ENCODE measurements at places on chromosomes 6 and 20. TPM values are rescaled to one million over a fixed set of nuclear protein-coding genes. Genes with fewer than 3 reads are reported as not detected.
A peak's percentile ranks its signal among the peaks of the same experiment; 100 is the strongest.

The PRSS35 gene
- total RNA-seq = 3.1 TPM

DNA sequence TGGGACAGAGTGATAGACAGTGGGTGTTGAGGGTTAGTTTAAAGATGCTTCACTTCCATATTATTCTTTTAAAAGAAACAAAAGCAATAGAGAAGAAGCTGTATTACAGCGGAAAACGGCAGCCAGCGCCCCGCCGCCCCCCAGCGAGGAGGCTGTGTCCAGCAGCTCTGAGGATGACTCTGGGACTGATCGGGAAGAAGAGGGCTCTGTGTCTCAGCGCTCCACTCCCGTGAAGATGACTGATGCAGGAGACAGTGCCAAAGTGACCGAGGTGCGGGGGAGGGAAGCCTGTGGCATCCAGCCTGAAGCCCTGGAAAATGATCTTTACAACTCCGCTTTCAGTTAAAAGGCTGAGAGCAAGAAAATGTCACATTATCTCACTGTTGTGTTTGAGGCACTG, 100.2 kb downstream of the FIG4 start:
- H3K27ac ChIP-seq = no peak overlapping the region
- no peak overlapping the region for H3K4me3 ChIP-seq
- DNase-seq = no peak
- H3K4me1 ChIP-seq = peaks cover 24% of the 10 kb centered on the region
- peaks cover 5% of the 10 kb centered on the region for H3K36me3 ChIP-seq

GRCh38 chr20:44835116-44835515, 24.8 kb upstream of the RIMS4 start:
- H3K27ac ChIP-seq = no peak overlapping the region
- H3K36me3 ChIP-seq = no peaks in the 10 kb centered on the region
- no peak for DNase-seq
- no peaks in the 10 kb centered on the region for H3K4me1 ChIP-seq
- no peak overlapping the region for H3K4me3 ChIP-seq

GRCh38 chr6:48150701-48151100, 39.7 kb upstream of the PTCHD4 start:
- H3K4me1 ChIP-seq = no peaks in the 10 kb centered on the region
- no peak overlapping the region for H3K4me3 ChIP-seq
- no peak overlapping the region for H3K27ac ChIP-seq

GRCh38 chr6:81696524-81696923, 56.0 kb downstream of the TENT5A start:
- H3K27ac ChIP-seq = no peak overlapping the region
- no peak overlapping the region for H3K4me3 ChIP-seq
- no peak for DNase-seq

The CCN6 gene
- not detected for total RNA-seq

The NKX2-4 gene
- total RNA-seq = not detected

GRCh38 chr6:158073776-158074175, 92.1 kb downstream of the SYNJ2 start:
- H3K27ac ChIP-seq = no peak overlapping the region
- peaks cover 28% of the 10 kb centered on the region for H3K36me3 ChIP-seq
- H3K27me3 ChIP-seq = no peaks in the 10 kb centered on the region
- H3K4me3 ChIP-seq = no peak overlapping the region
- no peak for DNase-seq

The TREM2 gene
- total RNA-seq = 16.5 TPM

- no peaks in the 10 kb centered on the region for H3K4me1 ChIP-seq
- no peak overlapping the region for H3K27ac ChIP-seq
- H3K36me3 ChIP-seq = no peaks in the 10 kb centered on the region
- H3K4me3 ChIP-seq = no peak overlapping the region
- H3K27me3 ChIP-seq = no peaks in the 10 kb centered on the region
- DNase-seq = no peak
These were observed 29.0 kb downstream of the COL19A1 start for GRCh38 chr6:69895396-69895795.

The HEY2 gene
- 40.9 TPM for total RNA-seq

DNA sequence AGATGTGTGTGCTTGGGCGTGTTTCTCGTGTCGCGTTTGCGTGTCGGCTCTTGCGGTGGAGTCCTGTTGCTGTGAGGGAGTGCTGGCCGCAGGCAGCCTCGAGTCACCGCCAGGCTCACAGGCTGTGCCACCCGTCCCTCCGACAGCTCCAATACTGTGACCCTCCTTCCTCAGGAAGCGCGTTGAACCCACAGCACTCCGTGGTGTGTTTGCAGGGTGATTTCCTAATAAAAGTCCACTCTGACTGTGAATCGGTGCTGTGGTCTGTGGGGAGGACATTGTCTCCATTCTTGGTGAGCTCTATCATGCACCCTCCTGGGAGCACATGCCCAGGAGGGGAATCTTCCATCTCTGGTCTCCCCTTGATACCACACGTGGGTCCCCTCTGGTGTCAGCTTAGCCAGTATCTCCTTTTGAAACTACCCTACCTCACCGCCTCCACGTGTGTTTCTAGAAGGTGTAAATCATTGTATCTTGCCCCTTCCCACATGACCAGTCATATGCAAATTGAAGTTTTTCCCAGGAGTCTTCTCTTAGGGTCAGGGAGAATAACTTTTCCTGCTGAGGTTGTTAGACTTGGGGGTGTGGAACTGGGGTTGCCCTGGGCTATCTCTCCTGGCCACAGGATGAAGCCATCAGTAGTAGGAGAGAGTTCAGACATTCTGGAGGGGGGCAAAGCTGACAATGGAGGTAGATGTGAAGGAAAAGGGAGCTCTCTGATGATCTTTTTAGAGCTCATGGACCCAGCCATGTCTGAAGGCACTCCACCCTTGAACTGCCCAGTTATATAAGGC, 13.3 kb upstream of the PCMTD2 start:
- no peak overlapping the region for H3K4me3 ChIP-seq
- no peak for DNase-seq
- H3K4me1 ChIP-seq = no peaks in the 10 kb centered on the region
- no peaks in the 10 kb centered on the region for H3K36me3 ChIP-seq

DNA sequence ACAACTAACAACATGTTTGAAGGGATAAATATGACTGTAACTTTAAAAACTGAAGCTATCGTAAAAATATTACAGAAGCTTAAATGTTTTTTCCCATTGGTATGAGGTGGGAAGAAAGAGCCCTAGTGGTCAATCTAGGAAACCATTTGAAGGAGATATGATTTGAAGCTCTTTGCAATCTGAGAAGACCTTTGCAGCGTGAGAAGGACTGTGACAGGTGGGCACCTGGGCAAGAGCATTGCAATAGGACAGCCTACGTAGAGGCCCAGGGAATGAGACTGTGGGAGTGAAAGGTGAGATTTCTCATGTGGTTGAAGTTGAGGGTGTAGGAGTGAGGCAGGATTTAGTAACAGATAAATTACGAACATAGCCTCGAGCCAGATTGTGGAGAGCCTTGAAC, 108.0 kb upstream of the PDE7B start:
- no peak overlapping the region for H3K4me3 ChIP-seq
- no peak overlapping the region for H3K27ac ChIP-seq
- DNase-seq = no peak
- no peaks in the 10 kb centered on the region for H3K36me3 ChIP-seq
- H3K4me1 ChIP-seq = no peaks in the 10 kb centered on the region

GRCh38 chr6:158645064-158646022, 800 bp upstream of the DYNLT1 start:
- H3K4me3 ChIP-seq = peak overlapping the region; percentile 98
- H3K4me1 ChIP-seq = peaks cover 48% of the 10 kb centered on the region
- no peaks in the 10 kb centered on the region for H3K36me3 ChIP-seq
- no peak for DNase-seq
- H3K27me3 ChIP-seq = no peaks in the 10 kb centered on the region
- peak overlapping the region; percentile 96 for H3K27ac ChIP-seq

- H3K4me1 ChIP-seq = no peaks in the 10 kb centered on the region
- no peaks in the 10 kb centered on the region for H3K27me3 ChIP-seq
- H3K4me3 ChIP-seq = no peak overlapping the region
- no peaks in the 10 kb centered on the region for H3K36me3 ChIP-seq
- H3K27ac ChIP-seq = no peak overlapping the region
These were observed 187.2 kb upstream of the SOX4 start for GRCh38 chr6:21406316-21406715.

The JPH2 gene
- total RNA-seq = 169 TPM

The MYT1 gene
- not detected for total RNA-seq

- H3K27ac ChIP-seq = no peak overlapping the region
- no peaks in the 10 kb centered on the region for H3K4me1 ChIP-seq
- DNase-seq = no peak
- no peak overlapping the region for H3K4me3 ChIP-seq
- H3K27me3 ChIP-seq = no peaks in the 10 kb centered on the region
- H3K36me3 ChIP-seq = no peaks in the 10 kb centered on the region
These were observed 44.6 kb downstream of the TULP4 start for GRCh38 chr6:158356586-158357546.

DNA sequence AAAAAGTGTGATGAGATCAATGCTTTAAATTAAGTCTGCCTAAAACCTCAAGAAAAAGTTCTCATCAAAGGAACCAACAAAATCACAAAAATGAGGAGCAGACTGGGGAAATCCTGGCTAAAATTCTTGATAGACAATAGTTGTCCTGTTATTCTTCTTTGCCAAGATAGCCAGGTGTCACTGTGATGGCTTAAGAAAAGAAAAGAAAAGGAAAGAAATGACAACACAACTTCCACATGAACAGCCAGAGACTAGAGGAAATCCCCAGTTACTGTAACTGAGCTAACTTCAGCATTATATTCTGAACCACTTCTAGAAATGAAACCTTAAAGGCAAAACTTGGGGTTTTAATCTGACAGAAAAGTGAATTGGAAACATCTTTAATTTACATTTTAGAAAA, 129.6 kb downstream of the CD24 start:
- no peaks in the 10 kb centered on the region for H3K4me1 ChIP-seq
- H3K27ac ChIP-seq = no peak overlapping the region
- no peak for DNase-seq
- H3K4me3 ChIP-seq = no peak overlapping the region
- H3K36me3 ChIP-seq = no peaks in the 10 kb centered on the region

GRCh38 chr20:4932061-4932460, 69.2 kb downstream of the SLC23A2 start:
- no peak for DNase-seq
- H3K27me3 ChIP-seq = no peaks in the 10 kb centered on the region
- H3K4me1 ChIP-seq = peaks cover 9% of the 10 kb centered on the region
- no peak overlapping the region for H3K4me3 ChIP-seq
- no peaks in the 10 kb centered on the region for H3K36me3 ChIP-seq
- H3K27ac ChIP-seq = no peak overlapping the region

The C20orf144 gene
- not detected for total RNA-seq

DNA sequence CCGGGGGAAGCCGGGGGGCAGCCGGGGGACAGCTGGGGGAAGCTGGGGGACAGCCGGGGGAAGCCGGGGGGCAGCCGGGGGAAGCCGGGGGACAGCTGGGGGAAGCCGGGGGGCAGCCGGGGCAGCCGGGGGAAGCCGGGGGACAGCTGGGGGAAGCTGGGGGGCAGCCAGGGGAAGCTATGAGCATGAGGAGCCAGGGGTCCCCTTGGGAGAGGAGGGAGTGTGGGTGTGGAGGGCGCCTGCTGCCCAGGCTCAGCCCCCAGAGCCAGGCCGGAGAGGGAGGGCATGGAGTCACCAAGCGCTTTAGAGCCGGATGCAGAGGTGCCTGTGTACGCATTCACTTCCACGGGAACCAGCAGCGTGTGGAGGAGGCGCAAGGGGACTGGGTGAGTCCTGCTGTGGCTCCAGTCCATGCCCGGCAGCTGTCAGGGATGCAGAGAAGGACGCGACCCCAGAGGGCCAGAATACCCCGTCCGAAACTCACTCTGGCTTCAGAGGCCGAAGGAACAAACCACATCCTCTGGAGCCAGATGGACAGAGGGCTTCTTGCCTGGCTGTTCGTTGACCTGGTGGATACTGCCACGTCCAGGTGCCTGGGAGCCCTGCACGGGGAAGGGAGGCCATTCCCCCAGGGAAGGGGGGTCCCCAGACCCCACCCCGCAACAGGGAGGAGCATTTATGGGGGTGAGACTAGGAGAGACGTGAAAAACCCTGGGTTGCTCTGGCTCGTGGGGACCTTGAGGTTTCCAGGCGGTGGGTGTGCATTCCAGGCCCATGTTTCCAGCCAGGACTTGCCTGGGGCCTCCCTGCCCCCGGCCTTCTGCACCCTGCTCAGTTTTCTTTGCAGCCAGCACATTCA, 26.5 kb upstream of the DACT2 start:
- H3K36me3 ChIP-seq = no peaks in the 10 kb centered on the region
- no peak overlapping the region for H3K4me3 ChIP-seq
- no peak for DNase-seq
- no peak overlapping the region for H3K27ac ChIP-seq
- H3K4me1 ChIP-seq = no peaks in the 10 kb centered on the region
- H3K27me3 ChIP-seq = no peaks in the 10 kb centered on the region

The NCOA6 gene
- 14.8 TPM for total RNA-seq

GRCh38 chr6:155747491-155747890, 291.9 kb upstream of the NOX3 start:
- no peaks in the 10 kb centered on the region for H3K4me1 ChIP-seq
- H3K27me3 ChIP-seq = no peaks in the 10 kb centered on the region
- H3K4me3 ChIP-seq = no peak overlapping the region
- H3K27ac ChIP-seq = no peak overlapping the region

The C20orf141 gene
- not detected for total RNA-seq

DNA sequence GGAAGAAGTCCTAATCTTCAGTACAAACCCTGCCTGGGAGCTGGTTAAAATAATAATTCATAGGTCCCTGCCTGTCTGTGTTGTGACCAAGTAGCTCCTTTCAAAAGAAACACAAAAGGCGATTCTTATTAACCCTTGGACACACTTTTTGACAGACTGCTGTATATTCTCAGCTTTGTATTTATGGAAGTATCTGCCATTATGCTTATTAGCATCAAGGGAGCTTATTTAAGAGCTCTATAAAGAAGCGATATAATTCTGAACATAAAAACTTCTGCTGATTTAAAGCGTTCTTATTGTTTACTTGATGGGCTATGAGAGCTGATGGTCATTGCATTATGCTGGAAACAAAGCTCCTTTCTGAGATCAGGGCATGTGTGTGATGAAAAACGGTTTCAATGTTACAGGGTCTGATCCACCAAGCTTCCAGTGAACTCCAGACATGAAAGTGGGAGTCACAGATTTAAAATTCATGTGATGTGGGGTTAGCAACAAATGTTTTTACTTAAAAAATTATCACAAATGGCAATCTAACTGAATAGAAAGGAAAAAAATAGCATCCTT, 181.8 kb upstream of the PDE10A start:
- H3K4me3 ChIP-seq = no peak overlapping the region
- peaks cover 7% of the 10 kb centered on the region for H3K4me1 ChIP-seq
- H3K27me3 ChIP-seq = no peaks in the 10 kb centered on the region
- H3K27ac ChIP-seq = no peak overlapping the region

DNA sequence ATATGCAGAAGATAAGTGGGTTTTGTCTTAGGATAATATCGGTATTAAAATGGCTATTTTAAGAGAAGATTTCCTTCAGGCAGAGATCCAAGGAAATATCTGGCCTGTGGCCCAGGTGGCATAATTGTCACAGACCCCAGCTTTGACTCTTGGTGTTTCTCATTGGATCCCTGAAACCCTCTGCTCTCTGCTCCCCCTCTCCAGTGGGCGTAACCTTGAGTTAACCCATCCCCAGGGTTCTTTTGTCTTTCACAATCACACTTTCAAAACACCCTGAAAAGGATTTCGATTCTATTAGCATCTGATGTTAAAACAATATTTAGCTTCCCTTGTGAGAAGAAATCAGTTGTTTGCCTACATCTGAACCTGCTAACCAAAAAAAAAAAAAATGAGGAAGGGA, 7.2 kb downstream of the SSTR4 start:
- no peaks in the 10 kb centered on the region for H3K36me3 ChIP-seq
- peaks cover 12% of the 10 kb centered on the region for H3K4me1 ChIP-seq
- no peaks in the 10 kb centered on the region for H3K27me3 ChIP-seq
- no peak overlapping the region for H3K27ac ChIP-seq
- no peak overlapping the region for H3K4me3 ChIP-seq

The FAM209B gene
- total RNA-seq = not detected

GRCh38 chr20:61951695-61952533, 113.8 kb downstream of the TAF4 start:
- H3K4me1 ChIP-seq = no peaks in the 10 kb centered on the region
- H3K27ac ChIP-seq = no peak overlapping the region
- DNase-seq = no peak
- no peak overlapping the region for H3K4me3 ChIP-seq
- no peaks in the 10 kb centered on the region for H3K36me3 ChIP-seq

The GGTLC1 gene
- not detected for total RNA-seq

All from thoracic aorta (tissue), 2 donors.